Epithelial cell of alveolus of lung (primary cell): ENCODE measurements at places on chromosomes 7 and 10. TPM values are rescaled to one million over a fixed set of nuclear protein-coding genes. Genes with fewer than 3 reads are reported as not detected.

CWF19L1 gene
- total RNA-seq: 20.7 and 21.9 TPM in 2 replicates

TEX47 gene
- not detected in 2 replicates for total RNA-seq

SLC26A3 gene
- total RNA-seq: not detected in 2 replicates

CYP26C1 gene
- 0.13 TPM in 1 of 2 replicates, not detected in the other for total RNA-seq

RELN gene
- 0.65 and 2.7 TPM in 2 replicates for total RNA-seq

RARRES2 gene
- total RNA-seq: 44.9 and 377 TPM in 2 replicates

WNT2 gene
- 0.13 and 42.6 TPM in 2 replicates for total RNA-seq

C10orf71 gene
- not detected in 2 replicates for total RNA-seq
